ENCODE measurements at places on chromosomes 6 and 20.

- peak; percentile 5 for DNase-seq
These were observed 80.4 kb downstream of the AK9 start for GRCh38 chr6:109610590-109610989.

GRCh38 chr6:145372671-145373151 lies 362.6 kb downstream of the EPM2A start:
- peak; percentile 84 for DNase-seq

GRCh38 chr20:59738851-59739250 lies 134.5 kb downstream of the PHACTR3 start:
- DNase-seq: no peak

DNA sequence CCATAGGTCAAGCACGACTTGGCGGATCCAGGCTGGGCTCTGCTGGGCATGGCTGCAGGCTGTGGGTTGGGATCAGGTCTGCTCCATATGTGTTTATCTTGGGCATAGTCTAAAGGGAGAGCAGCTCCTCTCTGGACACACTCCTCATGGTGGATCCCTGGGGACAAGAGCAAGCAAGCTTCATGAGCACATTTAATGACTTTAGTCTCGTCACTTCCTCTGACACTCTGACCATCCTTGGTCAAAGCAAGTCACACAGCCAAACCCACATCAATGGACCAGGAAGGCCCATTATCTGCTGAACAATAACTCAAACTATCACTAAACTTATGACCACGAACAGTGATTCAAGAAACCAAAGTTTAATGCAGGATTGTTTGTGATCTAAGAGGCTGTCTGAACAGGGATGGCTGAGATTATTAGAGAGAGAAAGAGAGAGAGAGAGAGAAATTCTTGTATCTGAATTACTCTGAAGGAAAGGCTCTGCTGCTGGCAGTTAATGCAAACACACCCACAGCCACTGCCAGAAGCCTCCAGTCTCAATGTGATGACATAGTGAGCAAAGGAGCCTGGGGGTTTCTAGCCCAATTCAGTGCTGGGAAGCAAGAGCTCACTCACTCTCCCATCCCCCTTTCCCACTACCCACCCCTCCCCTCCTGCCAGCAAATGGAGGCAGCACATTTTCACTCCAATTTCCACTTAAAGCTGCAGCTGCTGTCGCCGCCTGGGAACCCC lies 490.2 kb upstream of the SULF2 start:
- DNase-seq: peak; percentile 38

- peak; percentile 74 for DNase-seq
These were observed 8.5 kb downstream of the IGF2R start for GRCh38 chr6:159977255-159977903.

GRCh38 chr6:134287859-134288537 lies 29.9 kb downstream of the SGK1 start:
- DNase-seq: peak; percentile 74

- peak; percentile 96 for DNase-seq
These were observed 266.4 kb upstream of the BMP2 start for GRCh38 chr20:6501061-6501460.

DNA sequence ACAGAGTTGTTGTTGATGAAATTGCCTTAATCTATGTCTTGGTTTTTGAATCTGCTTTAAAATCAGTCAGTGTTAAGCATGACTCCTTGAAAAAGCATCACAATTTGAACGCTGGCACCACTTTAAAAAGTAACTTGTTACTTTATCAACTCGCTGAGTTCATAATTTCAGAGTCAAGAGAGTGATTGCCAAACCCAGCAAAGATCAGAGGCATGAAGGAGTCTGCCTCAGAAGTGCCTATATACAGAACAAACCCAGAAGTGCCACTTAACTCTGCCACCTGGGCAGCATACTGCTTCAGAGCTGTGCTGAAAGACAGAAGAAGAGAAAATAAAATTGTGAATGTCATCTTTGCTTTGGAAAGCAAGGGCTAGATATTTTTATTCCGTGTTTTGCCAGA lies 73.6 kb upstream of the HCRTR2 start:
- DNase-seq: no peak

- peak; percentile 74 for DNase-seq
These were observed 315.1 kb downstream of the SMOC2 start for GRCh38 chr6:168756009-168756634.

DNA sequence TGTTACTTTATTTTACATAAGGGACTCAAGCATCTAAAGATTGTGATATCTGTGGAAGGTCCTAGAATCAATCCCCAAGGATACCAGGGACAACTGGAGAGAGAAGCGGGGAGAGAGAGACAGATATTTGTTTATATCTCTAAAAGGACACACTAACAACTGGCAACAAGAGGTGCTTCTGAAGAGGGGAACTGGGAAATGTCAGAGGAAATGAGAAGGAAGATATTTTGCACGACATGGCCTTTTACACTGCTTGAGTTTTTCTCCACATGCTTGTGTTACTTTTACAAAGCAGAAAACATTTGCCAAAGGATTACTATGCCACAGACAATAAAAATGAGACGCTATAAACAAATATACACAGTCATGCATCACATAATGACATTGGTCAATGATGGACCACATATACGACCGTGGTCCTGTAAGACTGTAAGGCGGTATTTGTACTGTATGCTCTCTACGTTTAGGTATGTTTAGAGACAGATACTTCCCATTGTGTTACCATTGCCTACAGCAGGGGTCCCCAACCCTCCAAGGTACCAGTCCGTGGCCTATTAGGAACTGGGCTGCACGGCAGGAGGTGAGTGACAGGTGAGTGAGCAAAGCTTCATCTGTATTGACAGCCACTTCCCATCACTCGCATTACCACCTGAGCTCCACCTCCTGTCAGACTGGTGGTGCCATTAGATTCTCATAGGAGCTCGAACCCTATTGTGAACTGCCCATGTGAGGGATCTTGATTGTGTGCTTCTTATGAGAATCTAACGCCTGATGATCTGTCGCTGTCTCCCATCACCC lies 64.6 kb upstream of the PTPN1 start:
- DNase-seq: no peak

DNA sequence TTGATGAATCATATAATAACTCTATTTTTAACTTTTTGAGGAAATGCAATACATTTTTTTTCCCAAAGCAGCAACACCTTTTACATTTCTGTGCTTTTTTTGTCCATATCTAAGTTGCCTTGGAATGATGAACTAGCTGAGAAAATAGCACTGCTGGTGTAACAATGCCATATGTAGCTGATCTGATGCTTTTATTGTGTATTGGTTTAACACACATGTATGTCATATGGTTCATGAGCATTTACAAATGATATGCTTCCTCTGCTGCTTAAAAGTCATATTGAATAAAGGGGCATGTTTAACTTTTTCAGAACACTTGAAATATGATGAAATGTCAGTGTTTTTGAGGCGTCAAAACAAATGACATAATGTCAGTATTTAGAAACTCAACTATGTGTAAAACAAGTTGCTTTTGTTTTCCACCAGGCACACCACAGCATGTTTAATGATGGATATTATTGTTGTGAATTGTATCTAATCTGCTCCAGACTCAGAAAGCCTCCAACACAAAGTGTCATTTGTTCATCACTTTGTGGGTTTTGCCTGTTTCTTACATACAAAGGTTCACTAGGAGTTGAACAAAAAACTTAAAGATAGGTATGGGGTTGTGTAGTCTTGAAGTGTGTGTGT lies 775.8 kb upstream of the FLRT3 start:
- DNase-seq: no peak

- no peak for DNase-seq
These were observed 40.3 kb upstream of the TENT5A start for GRCh38 chr6:81792826-81793225.

GRCh38 chr20:34362502-34363061 lies 491 bp upstream of the ITCH start:
- DNase-seq: no peak
